Stimulated activated CD8-positive, alpha-beta memory T cell treated with anti-CD3 and anti-CD28 coated beads, Interleukin-15, amount 100 ng/mL, for 1 hour (primary cell): ENCODE measurements at places on chromosomes 5 and 9.

GRCh38 chr5:158410976-158411375 lies 552.0 kb upstream of the CLINT1 start:
- DNase-seq: no peak

GRCh38 chr5:141641634-141642267 lies 5.0 kb downstream of the RELL2 start:
- DNase-seq: no peak

- no peak for DNase-seq
These were observed 41.9 kb downstream of the ZNF354A start for GRCh38 chr5:178688551-178688950.

GRCh38 chr9:80836013-80836412 lies 853.3 kb downstream of the TLE1 start:
- DNase-seq: no peak

DNA sequence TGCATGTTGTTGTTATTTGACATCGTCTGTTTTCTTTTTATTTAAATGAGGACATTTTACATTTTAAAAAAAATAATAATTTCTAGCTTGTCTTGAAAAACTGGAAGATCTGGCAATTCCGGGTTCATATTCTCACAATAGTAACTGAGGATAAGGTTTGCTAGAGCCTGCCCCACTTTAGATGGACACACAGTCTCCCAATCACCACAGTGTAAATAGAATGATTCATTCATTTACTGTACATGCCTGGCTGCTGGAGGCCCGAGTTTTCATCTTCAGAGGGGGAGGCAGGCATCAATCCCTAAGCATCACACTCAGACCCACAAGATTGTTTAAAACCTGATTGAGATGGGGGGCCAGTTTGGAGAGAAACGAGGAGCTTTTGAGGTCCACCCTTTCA lies 2039.7 kb upstream of the WWC1 start:
- DNase-seq: no peak

- DNase-seq: no peak
These were observed 350.5 kb downstream of the SPOCK1 start for GRCh38 chr5:137148655-137149054.

DNA sequence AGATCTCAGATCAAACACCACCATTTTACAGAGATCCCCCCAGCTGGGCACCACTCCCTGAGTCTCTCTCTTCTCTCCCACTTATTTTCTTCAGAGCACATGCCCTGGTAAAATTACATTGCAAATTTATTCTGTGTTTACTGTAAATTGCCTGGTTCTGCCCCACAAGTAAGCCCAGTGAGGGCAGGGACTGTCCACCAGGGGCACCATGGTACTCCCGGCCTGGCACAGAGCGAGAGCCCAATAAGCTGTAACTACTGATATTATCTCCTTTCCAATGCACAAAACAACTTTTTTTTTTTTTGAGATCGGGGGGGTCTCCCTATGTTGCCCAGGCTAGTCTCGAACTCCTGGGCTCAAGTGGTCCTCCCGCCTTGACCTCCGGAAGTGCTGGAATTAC lies 123.0 kb downstream of the PAX5 start:
- no peak for DNase-seq

- no peak for DNase-seq
These were observed 4.0 kb upstream of the CCL28 start for GRCh38 chr5:43415935-43416802.

- DNase-seq: no peak
These were observed 55.2 kb downstream of the TRIP13 start for GRCh38 chr5:947626-948471.

DNA sequence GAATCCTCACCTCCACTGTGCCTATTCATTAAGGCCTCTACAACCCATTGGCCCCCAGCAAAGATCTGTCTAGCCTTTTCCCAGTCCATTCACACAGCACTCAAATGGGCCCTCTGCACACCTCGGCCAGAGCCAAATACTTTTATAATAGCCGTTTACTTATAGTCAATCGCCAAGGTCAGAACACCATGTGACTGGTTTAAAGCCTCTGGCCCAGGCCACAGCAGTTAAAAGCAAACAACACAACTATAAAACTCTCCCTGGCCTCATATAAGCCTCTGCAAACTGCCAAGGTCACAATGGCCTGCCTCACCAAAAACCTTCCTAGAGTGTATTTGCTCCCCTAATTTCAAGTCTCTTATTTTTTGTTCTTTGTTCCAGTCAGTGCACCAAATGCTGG lies 562.6 kb downstream of the CAAP1 start:
- DNase-seq: no peak
